ENCODE measurements at places on chromosomes 3 and 15.
A peak's percentile ranks its signal among the peaks of the same experiment; 100 is the strongest.

GRCh38 chr15:69515508-69515907, 62.9 kb downstream of the RPLP1 start:
- DNase-seq: no peak

DNA sequence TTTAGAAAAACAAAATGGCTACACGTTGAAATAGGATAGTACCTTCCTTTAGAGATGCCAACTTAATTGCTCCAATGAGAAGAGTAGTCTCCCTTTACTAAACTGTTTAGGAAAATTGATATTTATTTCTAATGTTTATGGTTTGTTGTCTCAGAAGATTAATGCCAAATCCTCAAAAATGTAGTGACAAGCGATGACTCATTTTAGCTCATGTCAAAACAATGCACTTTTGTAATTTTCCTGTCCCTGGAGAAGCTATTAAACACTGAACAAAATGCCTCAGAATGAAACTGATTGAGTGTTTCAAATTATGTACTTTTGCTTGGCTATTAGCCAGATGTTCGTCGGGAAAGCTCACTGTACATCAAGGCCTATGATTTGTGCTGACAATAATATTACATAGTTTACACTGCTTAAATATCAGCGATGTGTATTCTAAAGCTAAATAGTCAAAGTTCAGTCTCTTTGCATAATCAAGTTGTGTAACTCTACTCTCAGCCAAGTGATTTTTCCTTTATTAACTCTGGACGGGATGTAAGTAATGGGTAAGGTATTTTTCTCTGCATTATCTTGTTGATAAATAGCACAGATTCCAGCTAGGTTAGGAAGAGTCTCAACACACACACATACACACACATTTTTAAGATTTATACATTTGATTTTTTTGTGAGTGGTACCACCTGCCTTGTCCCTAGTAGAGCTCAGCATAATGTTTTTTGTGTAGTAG, 83.7 kb downstream of the CMSS1 start:
- peak; percentile 54 for DNase-seq

GRCh38 chr3:85592256-85592655, 633.5 kb downstream of the CADM2 start:
- no peak for DNase-seq

- no peak for DNase-seq
These were observed 33.6 kb downstream of the HHLA2 start for GRCh38 chr3:108329947-108330346.

DNA sequence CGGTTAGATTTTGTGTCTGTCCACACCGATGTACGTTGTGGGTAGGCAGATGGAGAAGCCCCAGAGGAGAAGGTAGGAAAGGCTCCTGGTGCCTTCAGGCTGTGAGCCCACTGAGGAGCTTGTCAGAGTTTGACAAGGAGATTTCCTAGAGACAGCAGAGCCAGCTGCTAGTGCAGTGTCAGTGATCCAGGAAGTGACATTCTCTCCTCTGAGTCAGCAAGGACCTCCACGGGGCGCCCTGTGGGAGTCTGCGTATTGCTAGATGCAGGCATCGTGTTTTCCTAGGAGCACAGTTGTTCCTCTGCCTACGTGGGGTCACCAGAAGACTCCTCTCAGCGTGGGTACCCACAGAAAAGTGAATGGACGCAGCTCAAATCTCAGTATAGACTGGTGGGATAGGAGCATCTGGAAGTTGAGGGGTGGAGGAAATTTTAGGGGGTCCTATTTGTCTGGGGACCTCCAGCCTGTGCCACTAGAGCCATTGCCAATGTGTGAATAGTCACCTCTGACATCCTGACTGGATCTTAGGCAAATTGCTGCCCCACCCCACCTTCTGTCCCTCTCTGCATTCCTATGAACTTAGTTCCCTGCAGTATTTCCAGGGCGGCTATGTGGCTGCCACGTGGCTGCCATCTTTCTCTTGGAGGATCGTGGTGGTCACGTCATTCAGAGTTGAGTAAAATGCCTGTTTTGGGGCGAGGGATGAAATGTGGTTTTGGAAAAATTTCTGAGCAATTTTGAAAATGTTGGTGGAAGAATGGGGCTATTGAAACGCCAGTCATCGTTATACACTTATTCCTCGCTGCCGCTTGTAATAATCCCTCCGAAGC, 84.8 kb upstream of the KLHL25 start:
- no peak for DNase-seq

- DNase-seq: no peak
These were observed 1496.1 kb downstream of the OTOL1 start for GRCh38 chr3:162992741-162993140.

DNA sequence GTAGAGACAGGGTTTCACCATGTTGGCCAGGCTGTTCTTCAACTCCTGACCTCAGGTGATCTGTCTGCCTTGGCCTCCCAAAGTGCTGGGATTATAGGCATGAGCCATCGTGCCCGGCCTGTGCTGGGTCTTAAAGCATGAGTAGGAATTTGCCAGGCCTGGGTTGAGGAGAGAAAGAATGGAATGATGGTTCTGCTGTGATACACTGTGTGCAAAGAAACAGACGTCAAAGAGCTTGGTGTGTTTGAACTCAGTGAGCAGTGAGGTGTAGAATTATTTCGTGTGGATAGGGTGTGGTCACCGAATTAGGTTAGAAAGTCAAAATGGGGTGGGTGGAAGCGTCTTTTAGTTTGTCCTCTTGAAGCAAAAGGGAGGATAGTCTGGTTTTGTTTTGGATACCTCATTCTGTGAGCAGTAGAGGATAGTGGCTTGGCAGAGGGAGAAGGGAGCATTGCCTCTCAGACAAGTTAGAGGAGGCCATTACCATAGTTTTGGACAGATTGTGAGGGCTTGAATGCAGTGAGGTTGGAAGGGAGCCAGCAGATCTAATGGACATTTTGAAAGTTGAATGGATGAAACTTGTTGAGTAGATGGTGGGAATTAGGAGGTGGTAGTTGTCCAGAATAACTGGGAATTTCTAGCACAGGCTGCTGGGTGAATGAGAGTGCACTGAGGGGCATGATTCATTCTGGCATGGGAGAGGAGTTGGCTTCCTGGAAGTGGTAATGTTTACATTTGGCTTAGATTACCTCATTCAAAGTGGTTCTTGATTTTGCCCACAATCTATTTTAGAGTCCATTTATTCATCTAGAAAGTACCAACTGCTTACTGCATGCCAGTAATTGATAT, 27.2 kb downstream of the AKAP13 start:
- peak; percentile 66 for DNase-seq

GRCh38 chr15:23616536-23616935, 31.1 kb downstream of the MAGEL2 start:
- DNase-seq: no peak

- no peak for DNase-seq
These were observed 201.0 kb upstream of the UBE2E2 start for GRCh38 chr3:23002151-23002550.

- no peak for DNase-seq
These were observed 6.0 kb downstream of the GABRR3 start for GRCh38 chr3:98029083-98029482.

DNA sequence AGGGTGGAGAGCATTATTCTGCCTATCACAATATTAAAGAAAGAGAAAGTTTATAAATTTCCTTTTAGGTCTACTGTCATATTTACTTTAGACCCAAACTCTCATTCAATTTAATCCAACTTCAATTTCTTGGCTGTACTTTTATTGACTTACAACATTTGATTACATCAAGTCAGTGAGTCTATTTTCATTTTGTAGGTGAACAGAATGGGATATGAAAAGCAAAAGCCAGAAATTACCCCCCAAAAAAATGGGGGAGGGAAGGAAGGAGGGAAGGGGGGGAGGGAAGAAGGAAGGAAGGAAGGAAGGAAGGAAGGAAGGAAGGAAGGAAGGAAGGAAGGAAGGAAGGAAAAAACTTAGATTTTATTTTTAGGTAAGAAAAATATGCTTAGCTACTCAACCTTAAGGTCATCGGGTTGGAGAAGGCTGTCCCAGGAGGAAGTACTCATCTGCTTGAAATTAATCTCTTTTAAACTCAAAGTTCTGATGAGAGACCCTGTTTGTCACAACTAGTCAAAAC, 320.1 kb upstream of the ATP11B start:
- no peak for DNase-seq

All from HTR-8/SVneo (cell line).